ENCODE measurements at places on chromosomes 3 and 15.

- no peak for DNase-seq
These were observed 434.5 kb downstream of the MFSD1 start for GRCh38 chr3:159236321-159236720.

GRCh38 chr3:19147905-19148767, at the start of gene KCNH8:
Gene KCNH8 (plus strand): TSS chr3:19148510. CDS start chr3:19148720, 210 bp downstream.
- peak; percentile 73 for DNase-seq

GRCh38 chr3:179046497-179047353, 24.9 kb downstream of the ZMAT3 start:
- DNase-seq: no peak

DNA sequence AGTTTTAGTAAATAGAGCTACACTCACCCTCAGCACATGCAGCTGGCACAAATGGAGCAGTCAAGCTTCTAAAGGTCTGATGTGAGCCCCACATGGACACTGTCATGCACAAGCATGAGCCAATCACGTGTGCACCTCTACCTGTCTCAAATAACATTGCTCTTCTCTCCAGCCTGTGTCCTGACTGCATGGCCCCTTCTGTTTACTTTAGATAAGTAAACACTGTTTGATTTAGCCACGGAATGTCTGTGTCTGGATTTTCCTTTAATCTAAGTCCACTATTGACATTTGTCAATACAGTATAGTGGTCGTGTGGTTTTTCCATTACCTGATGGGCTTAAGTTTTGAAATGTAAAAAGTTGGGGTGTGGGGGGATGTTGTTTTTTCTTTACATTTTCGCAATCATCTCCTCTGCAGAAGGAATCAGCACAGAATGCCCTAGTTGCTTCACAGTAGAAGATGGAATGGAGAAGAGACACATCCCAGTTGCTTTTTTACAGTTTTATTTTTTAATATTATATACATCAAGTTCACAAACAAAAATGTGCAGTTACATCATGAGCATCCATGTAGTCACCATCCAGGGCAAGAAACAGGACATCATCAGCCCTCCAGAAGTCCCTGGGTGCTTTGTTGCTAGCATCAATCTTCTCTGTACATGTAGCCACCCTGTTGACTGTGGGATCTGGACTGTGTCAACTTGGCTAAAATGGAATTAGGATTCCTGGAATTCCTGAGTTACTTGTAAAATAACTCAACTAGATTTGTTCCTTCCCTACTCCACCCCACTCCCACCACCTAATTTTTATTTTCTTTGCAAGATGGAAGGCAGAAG, 146.1 kb downstream of the UACA start:
- no peak for DNase-seq

- no peak for DNase-seq
These were observed 745.2 kb downstream of the SI start for GRCh38 chr3:164332831-164333802.

DNA sequence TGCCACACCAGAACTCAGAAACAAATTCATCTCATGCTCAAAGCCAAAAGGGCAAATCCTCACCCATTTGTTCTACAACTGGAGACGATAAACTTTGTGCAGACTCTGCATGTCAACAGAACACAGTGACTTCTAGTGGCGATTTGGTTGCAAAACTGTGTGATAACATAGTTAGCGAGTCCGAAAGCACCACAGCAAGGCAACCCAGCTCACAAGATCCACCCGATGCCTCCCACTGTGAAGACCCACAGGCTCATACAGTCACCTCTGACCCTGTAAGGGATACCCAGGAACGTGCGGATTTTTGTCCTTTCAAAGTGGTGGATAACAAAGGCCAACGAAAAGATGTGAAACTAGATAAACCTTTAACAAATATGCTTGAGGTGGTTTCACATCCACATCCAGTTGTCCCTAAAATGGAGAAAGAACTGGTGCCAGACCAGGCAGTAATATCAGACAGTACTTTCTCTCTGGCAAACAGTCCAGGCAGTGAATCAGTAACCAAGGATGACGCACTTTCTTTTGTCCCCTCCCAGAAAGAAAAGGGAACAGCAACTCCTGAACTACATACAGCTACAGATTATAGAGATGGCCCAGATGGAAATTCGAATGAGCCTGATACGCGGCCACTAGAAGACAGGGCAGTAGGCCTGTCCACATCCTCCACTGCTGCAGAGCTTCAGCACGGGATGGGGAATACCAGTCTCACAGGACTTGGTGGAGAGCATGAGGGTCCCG, 199.7 kb downstream of the AKAP13 start:
- DNase-seq: no peak

- no peak for DNase-seq
These were observed 42.4 kb upstream of the HERC1 start for GRCh38 chr15:63876085-63876662.

GRCh38 chr3:170413291-170413690, 5.4 kb upstream of the CLDN11 start:
- no peak for DNase-seq

DNA sequence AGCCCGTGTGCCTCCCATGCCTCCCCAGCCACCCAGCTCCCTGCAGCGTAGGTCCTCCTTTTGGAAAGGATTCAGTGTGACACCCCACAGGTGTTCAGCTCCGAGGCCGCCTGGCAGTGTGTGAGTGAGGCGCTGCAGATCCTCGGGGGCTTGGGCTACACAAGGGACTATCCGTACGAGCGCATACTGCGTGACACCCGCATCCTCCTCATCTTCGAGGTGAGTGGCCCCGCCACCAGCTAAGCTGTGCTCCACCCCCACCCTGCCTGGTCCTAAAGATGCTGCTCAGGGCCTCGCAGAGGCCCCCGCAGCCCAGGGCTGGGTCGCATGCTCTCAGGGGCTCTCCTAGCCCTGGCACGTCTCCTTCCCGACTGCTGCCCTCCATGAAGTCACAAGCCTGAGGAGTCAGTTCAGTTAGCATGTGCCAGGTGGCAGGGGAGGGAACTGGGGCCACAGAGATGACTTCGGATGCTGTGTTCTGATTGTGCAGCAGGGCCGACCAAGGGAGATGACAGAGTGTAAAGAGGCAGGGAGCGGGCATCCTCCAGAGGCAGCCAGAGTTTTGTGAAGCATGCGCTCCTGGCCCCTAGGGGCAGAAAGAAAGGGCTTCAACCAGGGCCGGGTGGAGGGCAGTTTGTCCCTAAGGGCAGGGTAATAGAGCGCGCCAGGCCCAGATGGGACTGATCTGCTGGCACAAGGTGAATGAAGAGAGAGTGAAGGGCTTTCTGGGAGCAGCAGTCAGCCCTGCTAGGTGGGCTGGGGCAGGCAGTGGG, 26.8 kb downstream of the ACAD9 start:
- no peak for DNase-seq

- no peak for DNase-seq
These were observed 10.0 kb downstream of the TRPM1 start for GRCh38 chr15:31091481-31091880.

GRCh38 chr3:65979731-65980130, 59.0 kb downstream of the MAGI1 start:
- DNase-seq: no peak

DNA sequence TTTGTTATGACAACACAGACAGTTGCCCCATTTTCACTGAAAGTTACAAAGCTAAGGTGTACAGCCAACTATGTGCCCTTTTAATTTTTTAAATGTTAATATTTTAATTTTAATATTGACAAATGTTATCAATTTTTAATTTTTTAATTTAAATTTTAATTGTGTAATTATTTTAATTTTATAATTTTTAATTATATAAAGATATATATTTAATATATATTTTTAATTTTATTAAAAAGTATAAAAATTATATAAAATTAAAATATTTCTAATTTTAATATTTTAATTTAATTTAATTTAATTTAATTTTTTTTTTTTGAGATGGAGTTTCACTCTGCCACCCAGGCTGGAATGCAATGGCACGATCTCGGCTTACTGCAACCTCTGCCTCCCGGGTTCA, 52.1 kb upstream of the ATP11B start:
- DNase-seq: no peak

DNA sequence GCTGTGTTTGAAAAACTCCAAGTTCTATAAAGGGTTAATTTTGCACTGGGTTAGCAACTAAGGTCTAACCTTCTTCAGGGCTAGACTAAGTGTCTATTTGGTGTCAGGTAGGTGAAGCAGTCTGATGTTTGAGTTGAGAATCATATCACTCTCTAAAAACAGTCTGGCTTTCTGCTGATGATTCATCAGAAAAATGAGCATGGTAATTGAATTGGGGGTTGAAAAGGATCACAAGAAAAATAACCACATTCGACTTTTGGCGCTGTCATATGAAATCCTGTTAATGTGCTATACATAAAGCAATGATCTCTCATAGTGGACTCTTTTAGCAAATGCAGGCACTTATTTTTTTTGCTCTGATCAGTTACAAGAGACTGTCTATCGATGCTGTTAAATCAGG, 242.2 kb upstream of the AZI2 start:
- DNase-seq: no peak

GRCh38 chr15:39828374-39828931, 45.8 kb upstream of the FSIP1 start:
- DNase-seq: peak; percentile 70

DNA sequence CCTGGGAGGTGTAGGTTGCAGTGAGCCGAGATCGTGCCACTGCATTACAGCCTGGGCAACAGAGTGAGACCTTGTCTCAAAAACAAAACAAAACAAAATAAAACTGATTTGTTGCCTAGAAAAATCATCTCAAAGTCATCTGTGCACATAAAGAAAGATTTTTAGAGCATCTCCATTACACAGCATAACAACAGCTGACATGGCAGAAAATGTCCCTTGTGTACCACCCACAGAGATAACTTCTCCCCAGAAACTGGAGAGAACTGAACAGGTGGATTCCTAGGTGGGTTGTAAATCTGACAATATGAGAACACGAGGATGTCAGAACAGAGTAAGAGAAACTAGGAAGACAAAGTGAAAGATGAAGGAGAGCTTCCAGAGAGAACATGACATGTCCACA, 207.5 kb downstream of the SLC9A9 start:
- no peak for DNase-seq

DNA sequence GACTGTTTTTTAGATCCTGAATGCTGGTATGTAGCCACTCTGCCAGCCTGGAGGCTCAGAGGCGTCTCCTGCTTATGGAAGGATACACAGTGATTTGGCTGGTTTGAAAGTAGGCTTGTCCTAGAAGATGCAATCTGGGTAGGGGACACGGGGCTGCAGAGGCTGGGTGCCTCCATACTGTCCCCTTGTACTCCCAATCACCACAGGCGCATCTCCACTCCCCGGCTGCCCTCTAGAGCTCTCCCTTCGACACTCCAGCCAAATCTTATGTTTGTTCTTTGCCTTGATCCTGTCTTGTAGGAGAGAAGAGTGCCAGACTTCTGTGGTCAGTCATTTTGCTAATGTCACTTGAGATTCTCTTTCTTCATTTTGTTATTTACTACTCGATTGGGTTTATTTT, 168.8 kb upstream of the THRB start:
- DNase-seq: no peak

- DNase-seq: no peak
These were observed 88.2 kb downstream of the AGBL1 start for GRCh38 chr15:86167841-86168240.

GRCh38 chr3:24336101-24336500, 158.5 kb downstream of the THRB start:
- no peak for DNase-seq

DNA sequence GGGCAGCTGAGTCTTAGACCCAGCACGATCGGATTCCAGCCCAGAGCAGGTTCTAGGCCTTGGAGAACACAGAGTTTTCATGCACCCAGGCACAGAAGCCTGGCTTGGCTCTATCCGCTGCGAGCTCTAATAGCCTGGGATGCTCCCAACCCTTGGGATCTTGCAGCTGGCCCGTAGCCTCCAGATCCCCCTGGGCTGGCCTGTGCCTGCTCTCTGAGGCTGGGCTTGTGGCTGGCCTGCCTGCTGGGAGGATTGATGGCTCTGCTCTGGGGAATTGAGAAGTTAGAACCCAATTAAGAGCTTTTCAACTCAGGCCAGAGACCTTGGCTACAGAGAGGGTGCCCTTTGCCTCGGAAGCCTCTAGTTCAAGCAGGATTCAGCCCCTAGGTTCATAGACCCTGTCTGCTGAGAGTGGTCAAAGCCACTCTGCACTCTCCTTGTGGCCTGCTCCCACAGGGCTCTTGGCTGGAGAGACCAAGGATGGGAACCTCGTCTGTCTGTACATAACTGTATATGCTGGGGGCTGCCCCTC, 64.4 kb downstream of the MAGEF1 start:
- no peak for DNase-seq

GRCh38 chr3:94137377-94137776, 74.5 kb downstream of the NSUN3 start:
- DNase-seq: no peak

DNA sequence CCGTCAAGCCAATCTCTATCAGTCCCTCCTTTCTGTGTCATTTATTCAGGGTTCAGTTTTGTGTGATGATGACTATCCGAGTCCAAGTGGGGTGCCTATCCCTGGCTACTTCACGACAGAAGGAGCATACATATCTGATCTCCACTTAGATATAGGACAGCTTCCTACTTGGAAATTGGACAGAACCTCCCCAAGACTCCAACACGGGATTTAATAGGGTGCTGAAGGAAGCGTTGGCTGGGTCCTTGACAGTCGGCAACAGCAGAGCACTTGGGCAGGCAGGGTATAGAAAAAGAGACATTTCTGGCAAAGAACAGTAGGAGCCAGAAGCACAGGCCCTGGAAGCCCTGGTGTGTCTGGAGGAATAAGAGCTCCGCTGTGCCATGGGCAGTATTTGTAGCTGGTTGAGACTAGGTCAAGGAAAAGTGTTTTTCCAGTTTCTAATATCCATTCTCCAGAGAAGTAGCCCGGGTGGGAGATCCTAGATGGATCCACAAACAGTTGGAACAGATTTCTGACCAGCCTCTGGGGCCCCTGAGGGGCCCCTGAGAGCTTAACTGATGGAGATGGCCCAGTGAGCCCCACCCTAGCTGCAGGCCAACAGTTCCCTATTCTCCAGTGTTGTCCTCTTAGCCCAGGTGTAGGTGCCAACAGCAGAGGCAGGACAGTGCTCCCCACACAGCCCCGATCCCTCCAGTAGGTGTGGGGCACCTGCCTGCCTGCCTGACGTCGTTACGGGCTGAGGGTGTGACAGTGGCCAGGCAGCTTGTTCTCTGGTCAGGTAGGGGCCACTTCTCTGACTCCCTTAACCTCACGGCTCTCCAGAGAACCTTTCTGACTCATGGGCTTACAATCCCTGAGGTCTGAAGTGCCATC, 130.8 kb downstream of the CHCHD6 start:
- DNase-seq: no peak
